Activated CD8-positive, alpha-beta memory T cell treated with anti-CD3 and anti-CD28 coated beads, Interleukin-2, amount 10 ng/mL, durations not matched to agents 7 days and 5 days (primary cell): ENCODE measurements at places on chromosomes 3 and 15. TPM values are rescaled to one million over a fixed set of nuclear protein-coding genes. Genes with fewer than 3 reads are reported as not detected.

Gene TIMP4
- total RNA-seq, result not detected

Gene CAND2
- 0.05 TPM for total RNA-seq

GRCh38 chr3:7241584-7242302, 380.8 kb downstream of the GRM7 start:
- H3K27ac ChIP-seq, result no peak overlapping the region
- no peaks in the 10 kb centered on the region for H3K36me3 ChIP-seq
- H3K27me3 ChIP-seq, result no peaks in the 10 kb centered on the region
- H3K4me3 ChIP-seq, result no peak overlapping the region

DNA sequence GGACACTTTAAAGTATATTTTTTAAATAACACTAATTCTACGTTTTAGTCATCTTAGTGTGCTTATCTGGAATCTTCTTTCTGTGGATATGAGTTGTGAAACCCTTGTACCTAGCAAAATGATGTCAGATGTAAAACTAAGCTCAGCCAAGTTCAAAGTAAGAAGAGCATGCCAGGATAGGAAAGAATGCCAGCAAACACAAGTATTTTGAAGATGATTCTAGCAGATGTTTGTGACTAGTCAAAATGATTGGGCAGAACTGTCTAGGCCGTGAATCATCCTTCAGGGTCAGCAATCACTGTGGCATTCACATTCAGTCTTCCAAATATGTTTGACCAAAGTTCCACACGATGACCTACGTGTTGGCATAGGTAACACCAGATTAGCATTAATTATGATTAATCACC, 5.4 kb upstream of the PLOD2 start:
- H3K36me3 ChIP-seq, result no peaks in the 10 kb centered on the region
- no peak for DNase-seq
- no peak overlapping the region for H3K4me3 ChIP-seq
- H3K4me1 ChIP-seq, result peaks cover 4% of the 10 kb centered on the region

GRCh38 chr3:32815841-32816438, 1.9 kb upstream of the TRIM71 start:
- peaks cover 1% of the 10 kb centered on the region for H3K36me3 ChIP-seq
- H3K27ac ChIP-seq, result no peak overlapping the region
- H3K4me3 ChIP-seq, result no peak overlapping the region
- DNase-seq, result no peak

GRCh38 chr3:133136114-133137041, 98.2 kb downstream of the TMEM108 start:
- no peaks in the 10 kb centered on the region for H3K4me1 ChIP-seq
- no peaks in the 10 kb centered on the region for H3K36me3 ChIP-seq
- no peak overlapping the region for H3K27ac ChIP-seq
- H3K4me3 ChIP-seq, result no peak overlapping the region
